Hippocampal formation (tissue), 2 donors: ENCODE measurements at places on chromosomes 7 and 10.

- no peak for DNase-seq
Measured at GRCh38 chr7:133364959-133365690, 112.2 kb downstream of the EXOC4 start.

DNA sequence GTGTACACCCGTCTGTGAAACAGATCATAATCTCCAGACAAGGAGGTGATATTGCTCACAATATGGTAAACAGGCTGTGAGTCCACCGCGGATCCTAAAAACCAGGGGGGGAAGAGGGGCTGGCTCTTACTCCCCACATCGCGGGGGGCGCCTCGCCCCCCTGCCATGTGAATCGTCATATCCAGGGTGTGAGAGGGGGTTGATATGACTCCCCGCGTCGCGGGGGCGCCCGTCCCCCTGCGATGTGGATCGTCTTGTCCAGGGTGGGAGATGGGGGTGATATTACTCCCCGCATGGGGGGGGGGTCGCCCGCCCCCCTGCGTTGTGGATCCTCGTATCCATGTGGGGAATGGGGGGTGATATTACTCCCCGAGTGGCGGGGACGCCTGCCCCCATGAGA lies 30.9 kb downstream of the OCM2 start:
- no peak for DNase-seq

- DNase-seq, result no peak
Measured at GRCh38 chr7:130960208-130960988, 226.4 kb upstream of the KLF14 start.

- DNase-seq, result no peak
Measured at GRCh38 chr10:14086596-14086995, 244.1 kb downstream of the FRMD4A start.

GRCh38 chr7:24874791-24875190 lies 105.2 kb downstream of the OSBPL3 start:
- DNase-seq, result no peak

GRCh38 chr10:74213571-74214162 lies 62.6 kb downstream of the ADK start:
- DNase-seq, result no peak

DNA sequence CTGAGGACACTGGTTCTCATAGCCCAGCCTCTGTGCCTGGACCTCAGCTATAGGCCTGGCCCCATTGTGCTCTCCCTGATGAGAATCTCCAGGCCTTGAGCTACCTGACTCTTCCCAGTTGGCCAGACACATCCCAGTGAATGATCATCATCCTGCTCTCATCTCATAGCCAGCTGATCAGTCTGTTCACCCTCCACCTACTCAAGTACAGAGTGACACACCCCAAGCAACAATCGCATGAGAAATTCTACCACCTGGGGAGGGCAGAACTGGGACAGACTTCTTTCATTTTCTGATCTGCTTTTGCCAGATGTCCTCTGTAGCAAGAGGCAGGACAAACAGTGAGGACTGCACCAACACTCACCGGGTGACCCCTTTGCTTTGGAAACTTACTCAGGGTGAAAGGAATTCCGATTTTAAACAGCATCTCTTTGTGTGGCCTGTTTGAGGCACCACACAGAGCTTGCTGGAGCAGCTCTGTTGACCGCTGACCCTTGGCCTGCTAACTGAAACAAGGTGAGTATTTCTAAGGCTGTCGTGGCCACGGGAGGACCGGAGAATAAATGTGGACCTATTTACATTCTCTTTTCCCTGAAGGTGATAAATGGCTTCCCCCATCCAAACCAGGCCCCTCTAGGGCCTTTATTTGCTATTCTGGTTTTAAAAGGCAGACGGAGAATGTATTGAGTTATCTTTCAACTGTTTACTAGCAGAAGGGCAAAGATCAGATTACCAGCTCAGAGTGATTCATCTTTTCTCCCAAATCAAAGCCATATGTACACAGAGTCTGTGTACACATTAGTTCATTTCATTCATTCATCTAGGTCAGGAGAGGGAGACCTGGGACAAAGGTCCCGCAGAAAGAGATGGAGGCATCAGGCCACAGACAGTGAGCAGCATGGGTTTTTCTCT lies 181.4 kb upstream of the TNS3 start:
- no peak for DNase-seq

DNA sequence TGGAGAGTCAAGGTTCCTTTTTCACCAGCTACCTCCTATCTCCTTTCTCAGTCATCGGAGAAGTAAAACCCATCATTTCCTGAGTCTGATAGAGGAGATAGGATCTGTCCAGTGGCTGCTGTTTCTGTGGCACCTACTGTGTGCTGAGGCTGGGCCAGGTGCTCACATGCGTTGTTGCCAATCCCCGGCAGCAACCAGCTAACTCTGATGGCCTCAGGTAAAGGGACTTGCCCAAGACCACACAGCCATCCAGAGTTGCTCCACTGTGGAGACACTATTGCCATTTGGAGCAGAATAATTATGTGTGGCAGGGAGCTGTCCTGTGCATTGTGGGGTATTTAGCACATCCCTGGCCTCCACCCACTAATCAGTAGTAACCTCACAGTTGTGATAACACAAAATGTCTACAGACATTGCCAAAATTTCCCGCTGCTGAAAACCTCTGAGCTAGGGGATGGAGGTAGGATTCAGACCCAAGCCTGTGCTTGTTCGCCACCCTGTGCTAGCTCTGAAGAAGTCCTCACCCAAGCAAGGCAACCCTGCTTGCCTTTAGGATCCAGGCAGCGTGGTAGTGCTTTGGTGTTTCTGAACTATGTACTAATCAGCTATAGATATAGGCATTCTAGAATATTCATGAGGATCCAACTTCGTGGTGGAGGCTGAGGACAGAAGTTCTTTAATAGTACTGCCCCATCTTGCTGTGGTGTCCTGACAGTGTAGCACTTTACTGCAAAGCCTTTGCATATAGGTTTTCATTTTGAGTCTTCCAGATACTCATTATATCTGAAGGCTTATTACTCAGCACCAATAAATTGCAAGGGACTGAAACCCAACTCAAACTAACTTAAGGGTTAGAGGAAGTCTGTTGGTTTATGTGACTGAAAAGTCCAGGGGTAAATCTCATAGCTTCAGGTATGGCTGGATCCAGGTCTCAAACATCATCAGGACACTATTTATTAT lies 164.6 kb downstream of the GRK5 start:
- no peak for DNase-seq

DNA sequence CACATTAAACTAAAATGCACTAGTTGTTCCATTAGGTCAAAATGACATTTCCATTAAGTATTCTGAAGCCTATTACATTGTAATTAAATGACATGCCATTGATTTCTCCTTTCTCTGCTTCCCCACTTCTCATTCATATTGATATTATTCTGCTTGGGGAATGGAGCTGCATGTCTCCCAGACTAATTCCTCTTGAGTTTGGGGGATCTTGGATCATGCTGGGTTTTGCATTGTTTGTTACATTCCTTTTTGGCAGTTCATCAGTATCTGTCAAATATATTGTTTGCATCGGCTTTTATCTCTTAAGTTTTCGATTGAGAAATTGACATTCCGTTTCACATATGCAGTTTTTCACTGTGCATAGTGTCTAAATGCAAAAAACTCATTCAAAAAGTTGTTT lies 65.1 kb upstream of the CYP26C1 start:
- no peak for DNase-seq

GRCh38 chr7:24885716-24886115 lies 94.3 kb downstream of the OSBPL3 start:
- DNase-seq, result no peak

GRCh38 chr10:117964536-117964935 lies 82.2 kb downstream of the RAB11FIP2 start:
- no peak for DNase-seq

GRCh38 chr7:348962-349743 lies 59.2 kb downstream of the FOXL3 start:
- DNase-seq, result no peak

- DNase-seq, result no peak
Measured at GRCh38 chr10:4838743-4839142, 12.7 kb downstream of the AKR1E2 start.

GRCh38 chr10:89337484-89337883 lies 9.7 kb downstream of the IFIT3 start:
- no peak for DNase-seq

- peak; percentile 49 for DNase-seq
Measured at GRCh38 chr7:54543051-54543488, 895 bp downstream of the VSTM2A start.

GRCh38 chr10:97498841-97499560 lies at the start of gene UBTD1:
TSS of gene UBTD1 (plus strand) at chr10:97498924. CDS start at chr10:97499204, 280 bp downstream.
- no peak for DNase-seq

DNA sequence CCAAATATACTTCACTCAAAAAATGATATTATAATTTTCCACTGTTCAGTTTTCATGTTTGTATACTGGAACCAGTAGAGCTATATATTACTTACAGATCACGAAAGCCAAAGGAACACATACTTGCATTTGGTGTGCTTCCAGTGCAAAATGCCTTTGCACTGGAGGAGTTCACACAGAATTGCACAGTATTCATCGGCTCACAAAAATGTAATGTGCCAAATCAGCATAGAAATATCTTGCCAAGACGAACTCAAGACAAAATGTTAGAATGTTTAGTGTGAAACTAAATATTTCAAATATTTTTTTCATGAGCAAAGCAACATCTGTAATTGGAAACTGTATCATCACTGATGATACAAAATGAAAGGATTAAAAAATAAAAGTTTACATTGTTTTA lies 646.2 kb upstream of the SEMA3D start:
- DNase-seq, result no peak

DNA sequence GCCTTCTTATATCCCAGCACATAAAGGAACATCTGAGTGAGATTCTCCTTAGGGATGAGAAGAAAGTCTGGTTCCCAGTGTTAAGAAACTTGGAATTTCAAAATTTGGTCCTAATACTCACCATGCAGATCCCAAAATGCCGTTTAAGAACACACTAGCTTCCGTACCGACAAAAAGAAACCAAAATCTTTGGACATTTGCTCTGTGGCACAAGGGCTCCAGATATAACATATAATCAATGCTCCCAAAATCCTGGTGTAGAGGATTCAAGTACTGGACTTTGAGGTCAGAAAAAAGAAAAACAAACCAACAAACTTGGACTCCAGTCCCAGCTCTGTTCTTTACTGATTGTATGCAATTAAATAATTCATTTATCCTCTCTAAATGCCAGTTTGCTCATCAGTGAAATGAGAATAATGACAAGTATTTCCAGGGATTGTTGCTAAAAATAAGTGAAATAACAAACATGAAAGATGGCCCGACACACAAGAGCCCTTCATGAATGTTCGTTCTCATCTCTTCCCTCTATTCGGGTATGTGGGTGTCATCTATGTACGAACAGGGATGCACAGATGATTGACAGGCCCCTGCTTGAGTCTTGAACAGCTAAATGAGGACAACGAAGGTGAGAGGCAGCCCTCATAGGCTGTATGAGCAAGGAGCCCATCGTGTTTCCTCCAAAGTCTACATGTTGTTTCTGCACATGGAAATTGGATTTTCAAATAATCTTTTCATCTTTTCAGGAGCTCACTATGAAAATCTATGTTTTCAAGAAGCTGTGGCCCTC lies 48.6 kb upstream of the NEBL start:
- no peak for DNase-seq

DNA sequence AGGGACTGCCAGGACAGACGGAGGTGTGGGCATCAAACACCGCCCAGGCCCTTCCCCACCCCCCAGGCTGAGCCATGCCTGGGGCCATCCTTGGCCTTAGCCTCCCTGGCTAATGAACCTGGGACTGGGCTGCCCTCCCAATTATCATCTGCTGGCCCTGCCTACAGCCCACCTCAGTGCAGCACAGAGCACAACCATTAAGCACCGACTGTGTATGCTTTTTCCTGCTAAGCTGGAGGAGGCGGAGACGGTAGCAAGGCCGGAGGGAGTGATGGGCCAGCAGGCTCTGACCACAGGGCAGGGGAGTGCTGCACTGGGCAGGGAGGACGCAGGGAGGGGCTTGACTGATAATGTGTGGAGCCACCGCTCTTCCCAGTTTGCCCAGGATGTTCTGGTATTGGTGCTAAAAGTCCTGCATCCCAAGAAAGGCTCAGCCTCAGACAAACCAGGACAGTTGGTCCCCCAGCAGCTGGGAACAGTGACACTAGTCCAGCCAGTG lies 72.0 kb downstream of the C10orf143 start:
- no peak for DNase-seq

DNA sequence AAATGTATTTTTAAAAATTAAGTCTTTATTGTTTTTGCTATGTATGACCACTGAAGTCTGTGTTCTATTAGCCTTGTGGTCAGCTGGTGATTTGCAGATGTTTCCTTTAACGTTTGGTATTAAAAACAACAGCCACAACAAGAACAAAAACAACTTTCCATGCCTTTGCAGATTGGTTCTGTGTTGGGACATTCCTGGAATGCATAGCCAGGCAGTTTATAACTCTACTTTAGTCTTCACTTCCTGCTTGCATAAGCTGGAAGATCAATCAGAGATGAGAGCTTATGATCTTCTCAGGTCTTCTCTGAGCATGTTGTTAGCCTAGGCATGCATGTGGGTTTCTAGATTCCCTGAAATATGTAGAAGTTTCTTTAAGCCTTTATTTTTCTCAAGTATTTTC lies 58.9 kb upstream of the SEMA3C start:
- DNase-seq, result no peak

DNA sequence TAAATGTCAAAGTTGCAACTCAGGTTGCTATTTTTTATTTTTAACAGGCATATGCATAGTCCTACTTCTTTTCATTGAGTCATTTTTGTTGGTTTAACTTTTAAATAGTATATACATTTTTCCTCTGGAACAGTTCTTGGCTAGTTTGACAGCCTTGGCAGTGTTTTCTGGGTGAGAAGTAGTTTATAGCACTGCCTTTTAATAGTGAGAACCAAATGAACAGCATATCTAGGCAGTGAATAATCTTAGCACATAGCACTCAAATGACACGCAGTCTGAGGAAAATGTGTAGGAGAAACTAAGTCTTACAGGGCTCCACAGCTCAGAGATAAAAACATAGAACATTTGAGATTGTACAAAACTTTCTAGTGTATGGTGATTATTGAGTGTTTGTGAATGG lies 265.5 kb upstream of the POT1 start:
- DNase-seq, result no peak

GRCh38 chr7:4208586-4208985 lies 473.5 kb upstream of the FOXK1 start:
- no peak for DNase-seq

GRCh38 chr7:120724955-120725354 lies 133.0 kb downstream of the TSPAN12 start:
- no peak for DNase-seq
